Stomach (tissue), 19 donors: ENCODE measurements at places on chromosomes 5 and 9.

DNA sequence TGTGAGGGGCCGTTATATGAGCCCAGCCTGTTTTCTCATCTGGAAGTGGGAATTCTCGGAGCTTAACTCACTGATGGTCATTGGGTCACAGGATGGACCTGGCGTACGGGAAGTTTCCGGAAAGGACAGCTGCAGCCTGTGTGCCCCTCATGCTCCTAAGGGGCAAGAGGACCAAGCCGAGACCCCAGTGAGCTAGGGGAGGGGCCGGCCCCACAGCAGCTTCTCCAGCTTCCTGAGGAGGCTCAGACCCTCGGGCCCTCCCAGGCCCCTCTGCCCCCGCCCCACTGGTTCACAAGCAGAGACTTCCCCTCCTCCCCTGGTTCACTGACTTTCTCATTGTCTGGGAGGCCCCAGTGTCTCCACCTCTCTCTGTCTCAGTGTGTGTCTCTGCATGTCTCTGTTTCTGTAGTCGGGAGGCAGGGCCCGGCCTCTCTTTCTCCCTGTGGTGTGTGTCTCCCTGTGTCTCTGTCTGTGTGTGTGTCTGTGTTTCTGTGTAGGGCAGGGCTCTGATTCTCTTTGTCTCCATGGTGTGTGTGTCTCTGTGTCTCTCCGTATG lies 32.3 kb upstream of the FIBCD1 start:
- DNase-seq, result no peak

DNA sequence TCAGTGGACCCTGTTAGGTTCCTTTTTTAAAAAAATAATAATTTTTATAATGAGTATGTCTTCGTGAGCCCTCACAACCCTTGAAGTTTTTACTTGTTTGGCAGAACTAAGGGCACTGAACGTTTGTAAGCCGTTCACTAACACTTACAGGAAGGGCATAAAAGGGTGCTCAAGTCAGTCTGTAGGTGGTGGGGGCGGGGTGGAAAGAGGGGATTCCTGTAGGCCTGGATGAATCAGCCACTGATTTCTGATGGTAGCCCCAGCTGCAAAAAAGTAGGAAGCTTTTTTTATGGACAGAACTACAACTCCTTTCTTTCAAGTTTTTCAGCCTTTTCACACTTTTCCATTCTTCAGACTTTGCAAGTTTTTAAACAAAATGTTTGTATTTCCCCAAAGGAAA lies 35.8 kb downstream of the PIK3R1 start:
- DNase-seq, result no peak

DNA sequence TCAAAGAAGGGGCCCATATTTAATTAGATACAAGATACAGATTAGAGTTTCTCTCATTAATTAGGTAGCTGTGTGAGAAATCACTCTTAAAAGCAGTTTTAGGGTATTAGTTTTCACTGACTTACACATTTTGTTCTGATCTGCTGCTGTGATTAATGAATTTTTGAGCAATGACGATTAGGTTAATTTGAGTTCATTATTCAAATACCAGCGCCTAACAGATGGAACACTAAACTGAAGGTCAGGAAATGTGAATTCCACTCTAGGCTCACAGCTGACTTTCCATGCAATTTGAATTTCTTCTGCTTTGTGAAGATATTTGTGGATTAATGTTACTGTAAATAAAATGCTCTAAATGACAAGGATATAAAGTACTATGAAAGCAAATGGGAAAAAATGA lies 380.6 kb downstream of the ADGRV1 start:
- DNase-seq, result peak; percentile 47

DNA sequence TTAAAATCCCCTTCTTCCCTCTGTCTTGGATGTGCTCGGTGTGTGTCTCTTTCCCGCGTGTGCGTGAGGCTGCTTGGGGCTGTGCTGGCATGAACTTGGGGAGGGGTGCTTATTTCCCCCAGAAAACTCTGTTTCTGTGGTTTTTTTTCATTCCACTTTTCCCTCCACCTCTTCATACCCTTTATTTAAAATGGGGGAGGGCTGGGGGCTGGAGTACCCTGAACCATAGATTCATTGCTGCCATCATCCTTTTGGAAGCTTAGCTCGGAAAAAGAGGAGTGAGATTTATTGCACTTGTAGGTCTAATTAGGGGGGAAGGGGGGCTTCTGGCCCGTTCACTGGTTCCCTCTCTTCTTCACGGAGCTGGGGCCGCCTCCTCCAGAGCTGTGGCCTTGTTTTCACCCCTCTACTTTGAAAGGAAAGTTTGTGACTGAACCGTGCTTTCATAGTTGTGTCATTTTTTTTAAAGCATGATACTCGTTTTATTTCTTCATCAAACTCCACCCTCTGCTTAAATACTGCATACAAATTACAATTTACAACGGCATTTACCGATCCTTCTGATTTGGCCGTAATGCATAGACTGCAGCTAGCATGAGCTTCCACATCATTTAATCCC lies 2.9 kb downstream of the NR2F1 start:
- peak; percentile 69 for DNase-seq

DNA sequence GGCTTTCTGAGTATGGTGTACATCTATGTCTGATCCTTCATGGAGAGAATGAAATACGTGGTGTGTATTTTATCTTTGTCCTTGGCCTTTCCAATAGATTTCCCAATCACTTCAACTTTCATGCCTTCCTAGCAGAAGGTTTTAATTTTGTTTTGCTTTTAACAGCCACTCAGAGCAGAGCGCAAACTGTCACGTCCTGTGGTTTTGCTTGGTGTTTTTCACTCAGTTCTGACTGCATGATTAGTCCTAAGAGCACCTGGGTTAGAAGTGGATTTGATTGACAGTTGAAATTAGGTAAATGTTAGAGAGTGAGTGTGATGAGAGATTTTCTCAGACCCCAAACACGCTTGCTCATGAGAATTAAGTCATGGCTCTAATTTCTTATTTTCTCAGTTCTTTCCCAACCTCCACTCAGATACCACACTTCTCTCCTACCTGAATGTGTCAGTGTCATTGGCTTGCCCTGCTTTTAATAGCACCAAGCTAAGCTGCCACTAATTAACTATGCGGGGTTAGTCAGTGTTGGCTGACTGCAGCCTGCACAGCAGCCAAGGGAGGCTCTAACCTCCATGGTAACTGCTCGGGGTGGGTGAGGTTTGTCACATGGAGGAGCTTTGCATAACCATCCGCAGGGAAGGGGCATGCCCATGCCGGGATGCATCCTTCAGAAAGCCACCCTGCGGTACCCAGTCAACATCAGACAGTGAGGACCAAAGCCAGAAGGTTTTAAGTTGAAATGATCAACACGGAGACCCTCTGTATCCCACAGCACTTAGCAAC lies 173.4 kb downstream of the NR3C1 start:
- DNase-seq, result no peak

GRCh38 chr5:33381243-33381642 lies 59.5 kb upstream of the TARS1 start:
- no peak for DNase-seq

- DNase-seq, result no peak
These were observed 125.7 kb downstream of the SEMA6A start for GRCh38 chr5:116448870-116449427.

DNA sequence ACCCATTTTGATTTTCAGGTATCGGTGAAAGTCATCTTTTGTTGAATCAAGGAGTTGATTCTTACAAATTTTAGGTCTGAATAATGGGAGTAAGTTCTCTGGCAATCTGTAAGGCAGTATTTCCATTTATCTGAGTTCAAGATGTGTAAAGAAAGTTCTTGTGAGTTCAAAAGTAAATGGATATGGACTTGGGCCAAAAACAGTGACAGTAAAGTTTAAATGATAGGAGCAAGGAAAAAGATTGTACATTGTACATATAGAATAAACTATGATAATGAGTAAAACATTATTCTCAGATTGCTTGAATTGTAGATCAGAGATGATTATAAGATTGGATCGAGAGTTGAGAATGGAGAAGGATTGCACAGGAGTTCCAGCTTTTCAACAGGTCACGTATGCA lies 329.3 kb downstream of the PJA2 start:
- DNase-seq, result no peak

DNA sequence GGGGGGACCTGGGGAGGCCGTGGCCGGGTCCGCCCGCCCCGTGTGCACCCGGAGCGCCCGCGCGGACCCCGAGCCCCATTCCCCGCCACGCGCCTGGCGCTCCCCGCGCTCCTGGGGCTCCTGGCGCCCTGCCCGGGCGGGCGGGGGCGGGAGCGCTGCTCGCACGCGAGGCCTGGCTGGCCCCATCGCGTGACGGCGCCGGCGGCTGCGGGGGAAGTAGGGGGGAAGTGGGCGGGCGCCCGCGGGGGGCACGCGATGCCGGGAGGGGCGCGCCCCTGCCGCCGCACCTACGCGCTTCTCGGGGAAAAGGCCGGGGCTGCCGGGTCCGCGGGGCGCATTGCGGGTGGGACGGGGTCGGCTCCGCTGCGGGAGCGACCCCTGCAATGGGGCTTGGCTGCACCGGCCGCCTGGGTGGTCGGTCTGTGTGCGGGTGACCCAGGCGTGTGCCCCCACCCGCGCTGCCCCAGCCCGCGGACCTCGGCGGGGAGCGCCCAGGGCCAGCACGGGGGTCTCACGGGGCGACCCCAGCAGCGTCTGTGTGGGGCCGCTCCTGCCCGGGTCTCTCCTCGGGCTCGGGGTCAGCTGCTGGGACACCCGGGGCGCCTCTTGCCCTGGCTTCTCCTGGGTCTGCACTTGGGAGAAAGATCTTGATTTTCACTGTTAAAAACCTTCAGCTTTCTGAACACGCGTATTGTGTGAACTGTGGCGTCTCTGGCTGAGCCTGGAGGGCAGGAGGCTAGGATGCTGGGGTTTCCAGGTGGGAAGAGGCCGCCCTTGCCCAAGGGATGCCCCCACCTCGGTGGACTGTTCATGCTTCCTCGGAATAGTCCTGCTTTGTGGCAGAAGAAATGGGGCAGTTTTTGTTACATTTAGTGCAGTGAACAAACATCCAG lies 52.4 kb downstream of the AHRR start:
- peak; percentile 56 for DNase-seq

GRCh38 chr5:19866090-19866450 lies 121.9 kb downstream of the CDH18 start:
- DNase-seq, result no peak

DNA sequence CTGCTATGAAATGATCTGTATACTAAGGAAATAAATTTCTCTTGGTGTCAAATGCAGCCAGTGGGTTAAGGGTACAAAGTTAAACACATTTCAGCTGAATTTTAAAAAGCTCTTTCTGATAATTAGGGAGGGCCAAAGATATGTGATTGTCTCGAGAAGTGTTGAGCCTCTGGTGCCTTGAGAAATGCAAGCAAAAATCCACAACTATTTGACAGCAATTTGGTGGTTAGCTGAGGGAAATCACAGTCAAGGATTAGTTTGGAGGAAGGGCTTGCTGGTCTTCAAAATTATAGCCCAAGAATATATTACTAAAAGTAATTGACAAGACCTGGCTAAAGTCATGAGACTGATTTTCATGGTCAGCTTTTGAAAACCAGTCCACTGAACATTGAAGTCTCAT lies 255.7 kb upstream of the PPP1R2B start:
- DNase-seq, result no peak
